Stimulated activated CD4-positive, alpha-beta T cell treated with anti-CD3 and anti-CD28 coated beads, Interleukin-1b, Interleukin-23, amount 100 ng/mL, for 24 hours (primary cell): ENCODE measurements at places on chromosomes 1 and 21.

DNA sequence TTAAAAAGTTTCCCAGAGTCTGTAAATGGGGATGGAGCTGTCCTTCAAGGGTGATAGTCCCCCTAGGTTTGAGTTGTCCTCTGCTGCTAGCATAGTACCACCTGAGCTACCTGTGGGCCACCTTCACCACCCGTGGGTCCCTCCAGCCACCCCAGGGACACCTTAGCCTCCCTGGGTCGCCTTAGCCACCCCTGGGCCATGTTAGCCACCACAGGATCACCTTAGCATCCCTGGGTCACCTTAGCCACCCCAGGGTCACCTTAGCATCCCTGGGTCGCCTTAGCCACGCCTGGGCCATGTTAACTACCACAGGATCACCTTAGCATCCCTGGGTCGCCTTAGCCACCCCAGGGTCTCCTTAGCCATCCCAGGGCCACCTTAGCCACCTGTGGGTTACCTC, 67.1 kb downstream of the ADARB1 start:
- no peak for DNase-seq

GRCh38 chr21:25925936-25926335, 191.2 kb downstream of the GABPA start:
- DNase-seq: no peak

- no peak for DNase-seq
Observed at GRCh38 chr1:227576189-227576588, 12.8 kb downstream of the ZNF678 start.

DNA sequence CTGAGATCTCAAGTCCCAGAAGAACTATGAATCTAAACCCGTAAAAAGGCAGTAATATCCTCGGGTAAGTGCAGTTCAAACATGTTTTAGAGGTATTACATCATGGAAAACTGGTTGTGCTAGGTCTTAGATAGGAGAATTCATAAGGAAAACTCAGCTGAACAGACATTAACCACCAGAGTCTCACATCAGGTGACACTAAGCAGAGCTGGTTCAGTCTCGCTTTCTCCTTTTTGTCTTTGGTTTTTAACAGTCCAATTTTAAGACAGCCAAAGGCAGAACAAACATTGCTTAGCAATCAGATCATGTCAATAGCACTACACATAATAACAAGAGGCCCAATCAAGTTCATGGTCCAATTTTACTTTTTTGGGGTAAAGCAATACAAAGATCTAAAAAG, 63.1 kb upstream of the MUTYH start:
- DNase-seq: no peak

GRCh38 chr1:51729824-51730301, 113.0 kb downstream of the OSBPL9 start:
- no peak for DNase-seq

- DNase-seq: no peak
Observed at GRCh38 chr1:160466961-160467360, 56.1 kb downstream of the SLAMF6 start.

DNA sequence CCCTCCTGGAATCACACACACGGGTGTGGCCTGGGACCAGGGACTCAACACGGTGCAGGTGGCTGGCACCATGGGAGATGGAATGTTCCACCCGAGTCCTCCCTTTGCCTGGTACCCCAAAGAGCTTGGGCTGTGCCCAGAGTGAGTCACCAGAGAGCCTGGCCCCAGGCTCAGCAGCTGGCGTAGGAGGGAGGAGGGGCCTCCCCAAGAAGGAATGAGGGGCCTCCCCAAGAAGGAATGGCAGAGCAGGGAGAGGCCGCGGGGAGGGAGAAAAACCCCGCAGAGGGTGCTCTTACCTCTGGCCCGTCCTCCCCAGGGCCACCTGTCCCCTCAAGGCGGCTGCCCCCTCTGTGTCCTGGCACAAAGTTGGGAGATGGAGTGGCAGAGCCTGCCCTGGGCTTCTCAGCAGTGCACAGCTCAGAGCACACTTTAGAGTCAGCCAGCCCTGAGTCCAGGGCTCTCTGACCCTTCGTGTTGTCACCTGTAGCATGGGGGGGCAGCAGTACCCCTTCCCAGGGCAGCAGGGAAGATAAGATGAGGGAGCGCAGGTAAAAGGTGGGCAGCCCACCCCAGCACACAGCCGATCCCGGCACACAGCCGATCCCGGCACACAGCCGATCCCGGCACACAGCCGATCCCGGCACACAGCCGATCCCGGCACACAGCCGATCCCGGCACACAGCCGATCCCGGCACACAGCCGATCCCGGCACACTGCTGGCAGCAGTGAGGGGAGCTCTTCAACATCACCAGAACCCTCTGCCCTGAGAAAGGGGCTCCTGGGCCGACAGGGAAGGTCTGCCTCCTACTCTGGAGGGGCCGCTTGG, 20.2 kb upstream of the KCNAB2 start:
- no peak for DNase-seq

- DNase-seq: no peak
Observed at GRCh38 chr1:55010887-55011217, 12.1 kb downstream of the BSND start.

GRCh38 chr1:104266612-104267011, 516.9 kb downstream of the AMY1C start:
- DNase-seq: no peak

DNA sequence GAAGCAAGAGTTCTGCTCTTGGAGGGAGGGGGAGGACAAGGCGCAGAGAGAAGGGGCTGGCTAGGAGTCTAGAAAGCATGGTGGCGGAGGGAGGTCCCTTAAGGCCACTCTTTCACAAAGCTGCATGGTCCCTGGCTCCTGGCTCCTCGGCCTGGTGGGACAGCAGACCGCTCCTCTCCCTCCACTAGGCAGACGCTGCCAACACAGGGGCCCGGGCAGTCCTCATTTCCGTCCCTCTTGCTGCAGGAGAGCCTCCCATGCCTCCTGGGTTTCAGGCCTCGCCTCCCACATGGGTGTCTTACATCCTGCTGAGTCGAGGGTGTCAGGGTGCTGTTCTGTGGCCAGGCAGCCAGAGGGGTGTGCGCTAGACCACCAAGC, 108.0 kb downstream of the CASZ1 start:
- DNase-seq: no peak

GRCh38 chr1:91511386-91511785, 10.7 kb downstream of the CDC7 start:
- no peak for DNase-seq

DNA sequence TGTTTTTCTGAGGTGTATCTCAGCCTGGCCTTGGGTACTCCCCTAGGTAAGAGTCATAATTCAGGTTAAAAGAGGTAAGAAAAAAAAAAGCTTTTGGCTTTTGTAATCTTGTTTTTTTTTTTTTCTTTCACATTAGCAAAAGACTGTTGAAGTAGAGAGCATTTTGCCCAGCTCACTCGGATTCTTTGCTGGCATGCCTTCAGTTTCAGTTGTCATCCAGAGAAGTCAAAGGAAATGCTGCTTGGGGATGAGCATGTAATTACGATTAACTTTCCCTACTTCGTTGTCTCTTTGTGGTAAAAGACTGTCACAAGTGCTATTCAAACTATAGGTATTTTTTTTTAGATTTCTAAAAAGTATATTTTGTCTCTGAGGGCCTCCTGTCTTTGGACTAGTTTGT, 6.3 kb downstream of the BACH1 start:
- DNase-seq: no peak

DNA sequence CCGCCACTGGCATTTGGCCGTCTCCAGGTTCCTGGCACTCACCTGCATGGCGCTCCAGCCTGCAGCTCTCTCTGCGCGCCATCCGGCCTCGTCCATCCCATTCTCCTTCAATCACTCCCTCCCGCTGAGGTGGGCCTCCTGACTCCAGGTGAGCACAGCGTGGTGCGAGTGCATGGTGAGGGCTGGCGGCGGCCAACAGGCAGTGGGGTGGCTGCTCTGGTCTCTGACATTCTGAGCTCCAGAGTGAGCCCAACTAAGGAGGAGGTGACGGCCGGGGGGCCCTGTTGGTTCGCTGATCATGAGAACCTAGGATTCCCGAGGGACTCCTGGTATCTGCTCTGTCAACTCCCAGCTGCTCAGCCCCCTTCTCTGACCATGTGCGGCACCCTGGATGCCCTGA, 130.4 kb downstream of the AJAP1 start:
- no peak for DNase-seq
